H1 (cell line): ENCODE measurements at places on chromosomes 7 and 10. TPM values are rescaled to one million over a fixed set of nuclear protein-coding genes. Genes with fewer than 3 reads are reported as not detected.

DNA sequence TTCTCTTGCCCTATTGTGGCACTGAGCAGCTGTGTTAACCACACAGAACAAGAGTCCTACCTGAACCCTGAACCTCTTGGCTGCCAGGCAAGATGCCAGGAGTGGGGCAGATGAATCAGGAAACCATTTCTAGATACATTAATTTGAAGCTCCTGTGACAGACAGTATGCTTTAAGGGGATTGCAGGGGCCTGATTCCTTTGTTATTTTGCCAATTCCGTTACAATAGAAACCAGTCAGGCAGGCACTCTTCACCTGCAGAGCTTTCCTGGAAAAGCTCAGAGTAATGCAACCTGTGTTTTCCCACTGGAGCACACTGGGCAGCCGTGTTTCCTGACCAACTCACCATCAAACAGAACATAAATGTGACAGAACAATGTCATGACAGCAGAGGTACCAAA, 233.1 kb downstream of the BMPER start:
- DNase-seq, result no peak

GRCh38 chr7:116997972-116998371, 44.7 kb downstream of the ST7 start:
- DNase-seq, result no peak

GRCh38 chr7:66571568-66571967, 57.1 kb upstream of the KCTD7 start:
- no peak for DNase-seq

- no peak for DNase-seq
Observed at GRCh38 chr7:16447876-16448275, 17.7 kb downstream of the SOSTDC1 start.

DNA sequence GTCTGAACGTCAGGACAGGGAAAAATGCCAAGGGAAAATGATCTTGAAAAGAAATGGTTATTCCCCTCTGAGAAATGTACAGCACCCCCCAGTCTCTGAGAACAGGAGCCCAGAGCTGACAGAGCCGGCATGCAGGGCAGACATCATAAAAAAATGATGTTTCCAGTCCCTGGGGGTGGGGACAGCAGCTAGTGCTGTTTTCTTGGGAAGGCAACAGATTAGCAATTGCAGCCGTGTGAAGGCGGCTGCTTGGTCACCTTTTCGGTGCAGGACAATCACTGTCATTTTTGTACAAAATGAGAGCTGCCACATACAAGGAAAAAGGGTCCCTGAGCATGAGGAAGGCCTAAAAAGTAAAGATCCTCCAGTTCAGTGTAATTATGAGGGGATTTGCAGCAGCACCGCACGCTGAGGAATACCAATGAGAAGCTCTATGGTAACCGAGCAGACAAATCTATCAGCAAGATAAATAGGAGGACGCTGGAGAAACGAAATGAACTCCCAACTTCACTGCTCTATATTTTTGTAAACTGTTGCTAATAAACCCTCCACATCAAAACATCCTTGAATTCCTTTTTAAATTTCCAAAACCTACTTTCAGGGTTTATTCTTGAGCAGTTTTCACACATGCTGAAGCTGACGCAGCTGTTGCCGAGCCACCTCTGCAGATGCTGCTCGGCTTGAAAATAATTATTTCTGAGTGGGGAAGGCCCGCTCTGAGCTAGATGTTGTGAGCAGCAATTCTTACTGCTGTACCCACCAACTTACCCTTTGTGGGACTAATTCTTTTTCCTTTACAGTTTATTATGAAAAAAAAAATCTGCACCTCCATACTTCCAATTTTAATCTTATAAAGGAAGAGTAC, 98.2 kb upstream of the NEBL start:
- DNase-seq, result no peak

- DNase-seq, result no peak
Observed at GRCh38 chr10:38027986-38028385, 17.5 kb downstream of the ZNF33A start.

DNA sequence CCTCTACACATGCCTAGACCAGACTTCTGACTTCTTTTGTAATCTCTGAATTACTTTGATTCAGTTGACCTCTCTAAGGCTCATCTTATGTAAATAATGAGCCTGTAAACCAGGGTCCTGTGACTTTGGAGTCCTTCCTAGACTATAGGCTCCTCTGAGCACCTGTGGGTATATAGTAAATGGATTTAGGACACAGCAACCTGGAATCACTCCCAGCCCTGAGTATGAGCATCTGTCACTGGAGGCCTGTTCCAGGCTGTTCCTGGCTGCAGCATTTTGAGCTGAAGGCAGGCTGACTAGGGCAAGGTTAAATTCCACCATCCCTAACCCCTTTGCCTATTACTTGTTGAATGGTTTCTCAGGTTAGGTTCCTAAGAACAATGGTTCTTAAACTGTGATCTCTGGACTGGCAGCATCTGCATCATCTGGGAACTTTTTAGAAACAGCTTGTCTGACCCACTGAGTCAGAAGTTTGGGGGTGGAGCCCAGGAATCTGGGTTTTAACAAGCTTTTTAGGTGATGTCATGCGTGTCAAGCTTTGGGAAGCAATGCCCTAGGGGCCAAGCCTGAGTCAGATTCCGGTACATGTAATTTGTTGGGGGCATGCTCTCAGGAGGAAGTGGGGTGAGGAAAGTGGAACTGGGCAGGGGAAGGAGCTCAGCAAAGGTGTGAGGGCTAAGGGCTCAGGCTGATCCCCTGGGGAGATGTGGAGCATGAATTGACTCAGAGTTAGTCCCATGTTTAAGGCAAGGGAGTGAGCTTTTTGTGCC, 28.2 kb downstream of the MINDY4 start:
- DNase-seq, result peak; percentile 27

DNA sequence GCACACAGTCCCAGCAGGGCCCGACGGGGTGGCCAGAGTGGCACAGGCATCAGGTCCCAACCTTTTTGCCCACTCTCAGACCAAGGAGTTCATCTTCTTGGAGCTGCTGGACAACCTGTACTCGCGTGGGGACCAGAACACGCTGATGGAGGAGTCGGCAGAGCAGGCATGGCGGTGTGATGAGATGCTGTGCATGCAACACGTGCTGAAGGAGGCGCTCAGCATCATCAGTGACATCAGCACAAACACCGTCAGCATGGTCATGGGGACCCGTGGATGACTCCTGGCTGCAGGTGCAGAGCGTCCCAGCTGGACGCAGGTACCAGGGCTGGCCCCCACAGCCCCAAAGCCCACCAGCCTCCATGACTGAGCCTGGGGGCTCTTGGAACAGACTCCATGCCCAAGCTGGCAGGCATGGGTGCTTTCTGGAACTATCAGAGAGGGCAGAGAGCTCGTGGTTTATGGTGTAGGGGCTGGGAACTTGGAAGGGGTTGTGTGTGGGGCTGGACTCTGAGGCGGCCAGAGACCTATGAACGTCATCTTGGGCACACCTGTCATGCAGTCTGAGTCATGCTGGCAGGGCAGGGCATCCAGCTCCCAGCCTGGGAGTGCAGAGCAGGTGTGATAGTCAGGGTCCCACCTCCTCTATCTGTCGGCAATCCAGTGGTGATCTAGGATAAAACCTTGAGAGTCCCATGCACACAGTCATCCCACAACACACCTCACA, 8.2 kb upstream of the MTPAP start:
- DNase-seq, result no peak

DNA sequence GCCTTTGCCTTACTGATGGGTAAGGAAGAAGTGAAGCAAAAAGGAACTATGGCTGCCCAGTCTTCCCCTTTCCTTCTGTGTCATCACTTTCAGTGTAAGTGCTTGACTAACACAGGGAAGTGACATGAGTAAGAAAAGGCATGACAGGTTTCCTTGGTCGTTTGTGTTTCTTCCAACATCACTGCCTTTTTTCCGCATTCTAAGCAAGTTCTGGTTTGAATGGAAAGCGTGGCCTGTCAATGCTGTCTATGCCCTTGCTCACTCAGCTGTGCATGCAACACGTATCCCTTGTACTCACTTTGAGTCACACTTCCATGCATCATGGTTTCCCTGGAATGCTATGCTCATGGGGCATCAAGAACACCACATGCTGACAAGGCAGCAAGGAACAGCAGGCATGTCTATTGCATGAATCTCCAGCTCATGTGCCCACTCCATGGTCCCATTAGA, 111.8 kb downstream of the OAT start:
- no peak for DNase-seq

DNA sequence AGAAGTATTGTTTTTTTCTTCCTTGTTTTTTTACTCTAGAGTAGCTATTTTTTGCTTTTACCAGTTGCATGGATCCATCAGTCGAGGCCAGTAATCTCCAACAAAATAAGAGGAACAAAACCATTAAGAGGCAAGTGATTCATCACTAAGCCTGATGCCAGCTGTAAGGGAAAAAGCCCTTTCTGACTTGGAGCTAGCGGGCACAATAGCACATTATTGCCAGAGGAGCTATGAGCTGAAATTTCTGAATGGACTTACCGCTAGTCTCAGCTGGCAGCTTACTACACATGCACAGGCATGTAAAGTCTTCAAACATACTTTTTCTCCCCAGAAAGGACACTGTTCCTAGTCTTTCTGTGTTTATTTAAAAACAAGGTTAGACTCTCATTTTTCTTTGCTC, 41.6 kb upstream of the PTPRZ1 start:
- no peak for DNase-seq

DNA sequence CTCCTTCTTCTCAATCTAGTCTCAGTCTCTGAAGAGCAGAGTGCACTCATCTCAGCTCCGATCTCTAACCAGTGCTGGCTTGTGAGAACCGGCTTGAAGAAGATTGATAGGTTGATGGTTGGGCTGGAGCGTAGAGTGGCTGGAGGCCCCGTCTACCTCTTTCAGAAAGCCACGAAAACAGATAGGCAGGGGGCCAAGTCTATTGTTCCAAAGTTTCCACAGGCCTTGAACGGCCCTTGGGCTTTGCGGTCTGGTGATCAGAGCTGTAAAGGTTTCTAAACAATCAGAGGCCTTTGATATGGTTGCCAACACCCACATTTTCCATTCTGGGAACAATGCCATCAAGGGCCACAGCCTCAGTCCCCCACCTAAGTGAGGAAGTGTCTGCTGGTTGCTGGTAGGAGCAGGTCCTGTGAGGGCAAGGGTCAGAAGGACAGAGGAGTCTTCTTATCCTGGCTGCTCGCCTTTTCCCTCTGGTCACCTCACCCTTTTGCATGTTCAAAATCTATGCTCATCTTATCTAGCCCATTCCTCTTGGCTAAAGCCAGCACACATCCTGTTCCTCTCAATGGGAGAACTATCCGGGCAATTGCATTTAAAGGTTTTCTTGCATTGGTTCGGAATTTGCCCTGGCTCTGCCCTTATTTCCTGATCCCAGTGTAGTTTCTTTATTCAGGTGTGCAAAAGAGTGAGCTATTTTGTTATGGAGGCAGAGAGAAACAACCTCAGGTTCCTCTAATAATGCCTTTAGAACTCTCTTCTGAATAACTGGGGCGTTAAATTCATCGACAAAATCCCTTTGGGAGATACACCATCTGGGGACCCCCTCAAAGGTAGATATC, 70.3 kb upstream of the KMT2E start:
- no peak for DNase-seq

DNA sequence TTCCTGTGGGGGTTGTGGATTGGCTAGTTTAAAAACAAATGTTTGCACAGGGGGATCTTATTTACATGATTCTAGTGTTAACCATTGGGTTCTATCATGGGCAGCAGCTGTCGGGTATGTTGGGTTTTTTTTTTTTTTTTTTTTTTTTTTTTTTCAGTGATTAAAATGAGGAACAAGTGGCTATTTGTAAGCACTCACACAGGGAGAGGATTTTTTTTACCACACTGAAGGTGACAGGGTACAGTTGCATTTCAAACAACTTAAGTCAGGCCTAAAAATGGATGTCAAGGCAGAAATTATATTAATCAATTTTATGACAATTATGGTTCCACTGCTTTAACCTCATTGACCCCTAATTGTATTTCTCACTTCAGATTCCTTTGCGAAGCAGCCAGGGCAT, 92.8 kb downstream of the CD36 start:
- no peak for DNase-seq

DNA sequence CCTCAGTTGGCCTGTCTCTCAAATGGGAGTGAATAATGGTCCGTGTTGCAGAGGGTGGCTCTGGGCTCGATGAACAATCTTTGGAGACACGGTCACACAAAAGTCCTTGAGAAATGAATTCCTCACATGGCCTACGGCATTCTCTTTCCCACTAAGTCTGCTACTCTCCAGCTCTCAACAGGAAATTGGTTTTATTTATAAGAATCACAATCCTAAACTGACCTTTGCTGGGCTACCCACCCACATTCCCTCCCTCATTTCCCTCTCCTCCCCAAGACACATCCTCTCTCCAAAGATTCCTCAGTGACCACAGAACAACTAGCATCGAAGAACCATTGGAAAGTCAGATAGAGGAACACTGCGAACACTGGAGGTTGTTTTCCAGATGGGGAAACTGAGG, 4.7 kb downstream of the AFAP1L2 start:
- DNase-seq, result no peak

DNA sequence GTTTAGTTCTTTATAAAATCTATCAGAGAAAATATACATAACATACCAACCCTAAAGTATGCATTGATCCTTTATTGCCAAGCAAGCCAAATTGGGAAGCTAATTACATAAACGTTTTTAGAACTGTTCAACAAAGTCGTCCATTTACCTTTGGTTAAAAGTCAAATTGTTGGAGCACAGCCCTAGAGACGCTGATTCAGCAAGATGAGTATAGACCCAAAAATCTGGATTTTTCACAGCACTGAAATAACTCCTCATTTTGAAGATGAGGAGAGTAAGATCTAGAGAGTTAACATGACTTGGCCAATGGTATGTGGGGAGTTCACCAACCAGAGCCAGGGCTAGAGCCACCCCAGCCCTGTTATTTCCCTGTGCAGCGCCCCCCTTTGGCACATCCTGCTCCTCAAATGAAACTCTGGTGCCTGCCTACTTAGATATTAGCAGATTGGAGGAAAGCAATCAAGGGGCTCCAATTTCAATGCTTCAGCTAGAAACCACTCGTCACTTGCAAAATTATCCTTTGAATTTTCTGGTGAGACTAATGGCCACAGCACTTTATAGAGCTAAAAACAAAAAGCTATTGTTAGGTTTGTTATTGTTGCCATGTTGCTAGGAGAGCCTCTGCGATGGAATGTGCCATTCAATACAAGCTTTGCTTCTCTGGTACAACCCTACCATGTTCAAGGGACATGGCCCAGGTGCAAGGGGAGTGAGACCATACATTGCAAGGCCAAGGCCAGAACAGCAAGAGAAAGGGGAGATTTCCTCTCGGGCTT, 132.6 kb upstream of the ZEB1 start:
- no peak for DNase-seq

The ACSL5 gene
- not detected in 2 replicates for polyA plus RNA-seq

The PMPCB gene
- polyA plus RNA-seq, result 33.0 and 60.6 TPM in 2 replicates

The TEX47 gene
- not detected in 2 replicates for polyA plus RNA-seq

The CRYGN gene
- 0.98 and 1.3 TPM in 2 replicates for polyA plus RNA-seq

The MACC1 gene
- polyA plus RNA-seq, result 1.2 and 2.0 TPM in 2 replicates

The NUTM2B gene
- polyA plus RNA-seq, result 0.20 and 0.27 TPM in 2 replicates

The RELN gene
- 0.03 and 0.11 TPM in 2 replicates for polyA plus RNA-seq

The DPP6 gene
- 4.3 and 4.7 TPM in 2 replicates for polyA plus RNA-seq

The NRBF2 gene
- polyA plus RNA-seq, result 6.3 and 11.0 TPM in 2 replicates

The SPDYE9 gene
- polyA plus RNA-seq, result not detected in 2 replicates
